GM03348 (cell line): ENCODE measurements at places on chromosomes 2 and 18.

DNA sequence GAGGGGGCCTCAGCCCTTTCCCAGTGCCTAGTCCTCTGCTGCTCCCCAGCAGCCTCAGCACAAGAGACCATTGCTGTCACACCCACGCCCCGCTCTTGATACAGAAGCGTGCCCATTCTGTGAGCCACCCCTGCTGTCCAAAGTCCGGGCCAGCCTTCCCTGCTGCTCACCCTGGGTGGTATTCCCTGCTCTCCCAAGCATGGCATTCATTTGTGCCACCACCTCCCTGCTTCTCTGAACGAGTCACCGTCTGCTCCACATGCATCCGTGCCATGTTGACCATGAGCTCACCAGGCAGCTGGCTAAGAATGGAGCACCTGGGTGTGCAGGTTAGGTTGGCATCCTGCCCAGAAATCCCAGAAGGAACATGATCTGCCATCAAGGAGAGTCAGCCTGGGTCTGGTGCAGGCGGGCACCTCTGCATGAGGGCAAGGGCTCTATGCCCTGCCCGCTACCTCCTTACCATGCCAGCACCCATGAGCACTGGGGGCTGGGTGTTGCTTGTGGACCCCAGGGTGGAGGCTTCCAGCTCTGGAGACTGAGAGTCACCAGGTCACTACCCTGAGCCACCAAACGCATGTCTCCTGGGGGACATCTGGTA, 63.0 kb downstream of the TWIST2 start:
- DNase-seq = no peak

GRCh38 chr18:76448256-76449110, 46.6 kb downstream of the ZNF516 start:
- DNase-seq = no peak

DNA sequence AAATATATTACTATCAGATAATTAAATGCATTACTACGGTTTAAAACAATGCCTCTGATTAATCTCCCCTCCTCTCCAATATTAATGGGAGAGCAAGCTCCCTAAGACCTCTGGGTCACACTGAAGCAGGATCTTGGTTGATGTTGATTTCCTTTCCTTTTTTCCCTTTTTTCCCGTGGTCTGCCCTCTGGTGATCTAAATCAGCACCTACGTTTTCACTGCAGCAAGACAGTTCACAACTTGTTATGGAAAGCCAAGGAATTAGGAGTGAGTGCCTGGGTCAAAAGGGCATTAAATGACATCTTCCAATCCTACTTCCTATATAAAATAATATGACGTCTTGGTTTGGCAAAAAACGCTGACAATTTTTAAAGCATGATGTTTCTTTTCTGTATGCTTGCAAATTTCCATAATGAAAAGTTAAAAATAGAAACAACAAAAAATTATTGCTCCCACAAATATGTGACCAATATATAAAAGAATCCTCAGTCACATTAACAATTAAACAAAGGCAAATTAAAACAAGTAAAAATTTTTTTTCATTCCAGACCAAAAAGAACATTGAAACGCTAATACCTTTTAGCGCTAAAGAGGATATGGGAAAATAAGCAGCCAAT, 7.9 kb upstream of the CFAP36 start:
- DNase-seq = peak; percentile 55

GRCh38 chr18:42404151-42404550, 449.1 kb downstream of the PIK3C3 start:
- no peak for DNase-seq

- DNase-seq = no peak
Observed at GRCh38 chr2:26590980-26591618, 50.1 kb downstream of the CIB4 start.

- no peak for DNase-seq
Observed at GRCh38 chr2:30758191-30758651, 49.0 kb downstream of the CAPN13 start.

DNA sequence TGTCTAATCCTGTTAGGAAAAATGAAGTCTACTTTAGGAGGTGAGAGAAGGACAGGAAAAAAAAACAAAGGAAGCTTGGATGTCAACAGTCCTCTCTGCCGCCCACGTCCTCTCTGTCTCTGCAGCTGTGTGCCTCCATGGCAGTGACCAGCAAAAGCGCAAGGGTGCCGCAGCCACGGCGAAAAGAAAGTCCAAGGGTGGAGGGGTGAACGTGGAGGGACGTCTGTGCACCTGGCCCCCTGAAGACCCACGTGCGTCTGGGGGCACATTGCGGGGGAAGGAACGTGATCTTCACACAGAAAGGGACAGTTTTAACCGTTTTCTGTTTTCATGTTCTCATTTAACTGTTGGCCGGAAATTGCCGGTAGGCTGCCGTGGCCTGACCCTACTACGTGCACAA, 152.7 kb downstream of the MBP start:
- no peak for DNase-seq

- no peak for DNase-seq
Observed at GRCh38 chr2:47172156-47172921, 17.2 kb upstream of the STPG4 start.

GRCh38 chr2:144595686-144596072, 75.8 kb upstream of the ZEB2 start:
- no peak for DNase-seq

DNA sequence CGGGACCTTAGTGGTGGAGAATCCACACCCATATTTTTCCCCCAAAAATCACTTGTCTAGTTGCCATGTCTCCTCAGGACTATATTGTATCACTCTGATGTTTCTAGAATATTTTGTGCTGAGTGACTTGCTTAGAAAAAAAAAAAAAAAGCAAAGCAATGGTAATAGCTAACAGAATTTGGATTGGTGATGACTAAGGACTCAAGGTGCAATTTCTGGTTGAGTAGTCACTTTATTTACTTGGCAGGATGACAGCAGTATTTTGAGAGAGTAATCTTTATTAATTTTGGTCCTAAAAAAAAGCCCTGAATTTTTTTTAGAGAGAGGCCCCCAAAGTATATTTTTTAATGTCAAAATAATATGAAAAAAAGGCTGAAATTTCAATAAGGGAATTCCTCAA, 32.8 kb upstream of the MYO3B start:
- DNase-seq = no peak

DNA sequence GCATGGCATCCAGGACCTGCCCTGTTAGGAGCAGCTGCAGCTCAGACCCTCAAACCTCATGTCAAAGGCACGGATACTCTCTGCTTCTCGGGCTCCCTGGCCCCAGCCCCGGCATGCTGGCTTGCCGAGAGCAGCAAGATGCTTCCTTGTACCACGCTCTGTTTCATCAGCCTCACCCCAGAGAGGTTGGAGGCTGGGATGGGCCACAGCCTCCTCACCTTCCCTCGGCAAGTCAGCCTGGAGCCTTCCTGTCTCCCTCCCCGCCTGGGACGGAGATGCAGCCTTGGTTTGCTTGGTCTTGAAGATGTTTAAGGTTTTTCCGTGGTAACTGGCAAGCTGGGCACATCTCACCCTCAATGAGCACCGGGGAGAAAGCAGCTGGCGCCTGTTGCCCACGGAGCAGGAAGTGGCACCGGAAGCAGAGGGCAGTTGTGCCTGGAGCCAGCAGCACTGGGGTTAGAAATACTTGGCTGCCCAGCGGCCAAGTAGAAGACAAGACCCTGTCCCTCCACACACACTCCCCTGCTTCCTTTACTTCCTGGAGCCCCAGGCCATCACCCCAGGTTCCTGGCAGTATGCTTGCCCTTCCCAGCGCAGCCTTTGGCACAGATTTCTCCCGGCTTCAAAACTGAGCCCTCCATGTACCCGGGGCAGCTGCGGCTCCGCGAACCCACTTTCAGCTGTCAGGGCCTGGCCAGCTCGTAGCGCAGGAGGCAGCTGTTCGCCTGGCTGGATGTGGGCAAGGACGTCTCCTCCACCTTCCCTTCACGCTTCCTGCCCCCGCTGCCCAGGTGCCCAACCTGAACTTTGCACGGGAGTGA, 17.4 kb downstream of the FBLN7 start:
- no peak for DNase-seq

DNA sequence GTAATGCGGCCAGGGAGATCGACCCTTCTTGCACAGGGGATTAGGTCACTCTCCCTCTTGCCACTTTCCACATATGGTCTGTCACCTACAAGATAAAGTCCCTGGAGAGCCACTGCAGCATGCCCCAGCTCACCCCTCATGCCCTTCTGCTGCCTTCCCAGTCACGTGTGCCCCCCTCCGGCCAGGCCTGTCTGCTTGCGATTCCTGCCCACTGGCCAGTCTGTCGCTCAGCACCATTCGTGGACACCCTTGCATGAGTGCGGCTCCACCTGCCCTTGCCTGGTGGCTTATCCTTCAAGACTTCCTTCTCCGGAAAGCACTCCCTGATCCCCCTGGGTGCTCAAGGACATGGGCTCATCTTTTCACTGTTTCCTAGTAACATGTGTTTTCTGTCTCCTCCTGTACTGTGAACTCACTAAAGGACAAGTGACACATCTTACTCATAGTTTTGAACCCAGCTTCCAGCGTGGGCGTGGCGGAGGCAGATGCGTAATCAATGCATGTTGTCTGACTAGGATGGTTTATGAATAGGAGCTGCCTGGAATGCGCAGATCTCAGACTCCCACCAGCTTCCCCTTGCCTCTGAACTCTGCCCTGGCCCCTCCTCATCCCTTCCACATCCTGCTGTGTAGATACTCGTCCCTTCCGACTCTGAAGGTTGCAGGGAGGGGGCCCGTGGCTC, 7.8 kb upstream of the NT5DC4 start:
- DNase-seq = peak; percentile 43

- DNase-seq = peak; percentile 7
Observed at GRCh38 chr2:102735416-102736109, 26.3 kb upstream of the TMEM182 start.

- DNase-seq = peak; percentile 46
Observed at GRCh38 chr18:9539283-9539682, 64.0 kb downstream of the RALBP1 start.

- no peak for DNase-seq
Observed at GRCh38 chr2:215702116-215702902, 266.4 kb upstream of the FN1 start.

DNA sequence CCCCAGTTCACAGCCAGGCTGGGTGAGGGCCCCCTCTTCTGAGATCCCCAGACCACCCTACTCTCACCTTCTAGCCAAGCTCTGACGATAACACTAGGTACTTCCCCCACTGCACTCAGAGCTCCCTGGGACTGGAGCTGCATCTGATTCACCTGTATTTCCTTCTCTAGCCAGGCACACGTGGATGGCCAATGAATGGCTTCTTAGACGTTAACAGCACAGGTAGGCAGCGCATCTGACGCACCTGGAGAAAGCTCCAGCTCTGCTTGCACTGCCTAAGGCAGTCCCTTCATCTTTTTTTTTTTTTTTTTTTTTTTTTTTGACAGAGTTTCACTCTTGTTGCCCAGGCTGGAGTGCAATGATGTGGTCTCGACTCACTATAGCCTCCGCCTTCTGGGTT, 48.1 kb downstream of the GALNT14 start:
- DNase-seq = no peak

- DNase-seq = no peak
Observed at GRCh38 chr2:187529977-187530721, 24.1 kb downstream of the TFPI start.

- DNase-seq = no peak
Observed at GRCh38 chr2:134458473-134458853, 204.6 kb downstream of the MGAT5 start.

DNA sequence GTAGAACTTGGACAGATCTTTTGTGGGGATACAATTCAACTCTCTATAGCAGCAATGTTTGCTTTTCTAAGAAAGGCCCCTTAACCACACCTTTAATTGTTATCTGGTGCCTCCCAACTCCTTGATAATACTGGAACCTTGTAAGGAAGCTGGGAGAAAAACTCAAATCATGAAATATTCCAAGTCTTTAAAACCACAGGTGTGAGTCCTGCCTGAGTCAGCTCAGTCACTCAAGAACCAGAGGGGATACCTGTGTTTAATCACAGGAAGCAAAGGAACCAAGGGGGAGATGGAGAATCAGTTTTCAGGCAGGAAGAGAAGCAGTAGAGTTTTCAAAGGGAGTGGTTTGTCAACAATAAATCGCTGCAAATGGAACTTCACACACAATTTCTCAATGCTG, 159.9 kb downstream of the LAMA3 start:
- no peak for DNase-seq

GRCh38 chr2:205435970-205436369, 246.3 kb upstream of the NRP2 start:
- DNase-seq = no peak

DNA sequence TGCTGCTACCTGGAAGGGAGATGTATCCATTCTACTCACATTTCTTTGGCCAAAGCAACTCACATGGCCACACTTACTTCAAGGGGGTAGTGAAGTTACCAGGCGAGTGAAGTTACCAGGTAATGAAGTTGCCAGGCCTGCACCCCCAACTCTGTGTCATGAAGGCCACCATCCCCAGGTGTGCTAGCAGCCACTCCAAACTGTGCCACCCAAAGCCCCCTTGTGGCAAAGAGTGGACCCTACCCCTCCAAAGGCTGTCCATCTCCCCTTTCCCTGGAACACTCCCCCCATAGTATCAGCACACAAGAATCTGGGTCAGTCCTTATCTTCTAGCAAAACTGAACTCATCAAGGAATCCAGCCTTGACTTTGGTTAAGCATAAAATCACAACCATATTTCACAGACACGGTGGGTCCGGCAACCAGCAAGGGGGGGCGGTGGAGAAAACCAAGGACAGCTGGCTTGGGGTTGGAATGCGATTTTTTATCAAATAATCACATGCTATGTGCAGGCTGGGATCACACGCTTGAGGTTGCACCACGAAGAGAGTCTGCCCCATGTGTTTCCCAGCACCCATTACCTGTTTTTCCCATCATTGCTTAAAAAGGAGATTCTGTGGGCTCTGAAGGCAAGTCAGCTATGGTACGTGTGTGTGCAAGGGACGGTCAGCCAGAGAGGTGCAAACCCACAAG, 60.9 kb downstream of the ZFP36L2 start:
- no peak for DNase-seq

DNA sequence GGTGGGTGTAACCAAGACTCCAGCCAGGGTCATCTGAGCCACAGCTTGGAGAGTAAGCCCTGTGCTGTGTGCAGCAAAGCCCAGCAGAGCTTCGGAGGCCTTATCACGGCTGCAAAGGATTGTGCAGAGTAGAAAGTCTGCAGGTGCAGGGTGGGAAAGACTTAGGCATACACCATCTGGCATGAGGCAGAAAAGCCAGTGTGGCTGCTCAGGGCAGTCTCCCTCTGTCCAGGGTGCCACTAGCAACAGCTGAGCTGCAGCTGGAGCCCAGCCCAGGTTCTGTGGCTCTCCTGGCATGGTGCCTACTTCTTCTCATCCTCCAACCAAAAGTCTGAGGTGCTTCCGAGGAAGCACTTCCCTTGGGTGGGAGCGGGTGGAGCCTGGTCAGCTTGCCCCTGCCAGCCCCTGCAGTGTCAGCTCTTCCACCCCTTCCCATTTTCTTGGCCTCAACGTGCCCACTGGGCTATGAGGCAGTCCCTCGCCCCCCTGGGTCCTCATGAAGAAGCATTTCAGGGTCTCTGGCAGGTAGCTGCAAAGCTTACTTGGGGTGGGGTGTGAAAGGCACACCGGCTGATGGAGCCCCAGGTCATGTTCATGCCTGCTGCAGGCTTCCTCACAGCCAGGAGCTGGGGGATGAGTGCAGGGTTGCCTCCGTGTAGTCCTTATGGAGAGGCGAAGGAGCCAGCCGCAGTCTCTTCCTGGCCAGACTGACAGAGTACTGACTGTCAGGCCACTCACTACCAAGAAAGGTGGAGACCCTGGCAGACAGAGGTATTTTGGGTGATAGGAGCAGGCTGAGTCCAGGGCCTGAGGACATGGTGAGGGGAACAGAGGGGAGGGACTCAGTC, 4.8 kb downstream of the AMER3 start:
- DNase-seq = no peak
